ENCODE measurements at places on chromosomes 1 and 21.

GRCh38 chr1:47565676-47566075, 127.8 kb downstream of the FOXD2 start:
- no peak for DNase-seq

DNA sequence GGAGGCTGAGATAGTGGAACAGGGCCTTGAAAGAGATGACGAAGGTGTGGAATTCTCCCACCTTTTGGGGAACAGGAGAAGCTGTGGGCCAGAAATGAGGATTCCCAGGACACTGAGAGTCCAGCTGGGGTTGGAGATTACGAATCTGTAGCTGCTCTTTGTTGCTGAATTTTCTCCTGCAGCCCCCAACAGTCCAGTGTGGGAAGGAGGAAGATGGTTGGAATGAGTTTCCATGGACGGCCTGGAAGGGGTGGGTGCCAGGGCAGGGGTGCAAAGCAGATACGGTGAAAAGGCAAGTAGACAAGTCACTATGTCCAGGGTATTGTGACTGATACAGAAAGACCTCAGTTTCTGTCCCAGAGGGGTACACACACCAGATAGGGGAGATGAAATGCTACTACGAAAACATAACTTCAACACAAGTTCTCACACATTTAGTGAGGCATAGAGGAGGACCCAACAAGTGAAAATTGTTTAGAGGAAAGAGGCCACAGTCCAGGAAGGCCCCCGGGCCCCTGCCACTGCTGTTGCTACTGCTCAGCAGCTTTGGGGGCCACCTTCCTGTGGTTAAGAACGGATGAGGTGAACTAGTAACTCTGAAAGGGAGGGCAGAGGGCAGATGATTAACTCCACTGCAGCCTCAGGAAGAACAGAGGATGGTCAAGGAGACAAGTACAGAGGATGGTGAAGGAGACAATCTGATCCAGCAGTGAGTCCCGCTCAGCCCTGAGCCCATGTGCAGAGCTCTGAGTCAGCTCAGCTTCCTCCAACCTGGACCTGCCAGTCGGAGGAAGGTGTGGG, 7.3 kb downstream of the CD244 start:
- no peak for DNase-seq

- no peak for DNase-seq
Measured at GRCh38 chr1:167502719-167503462, 15.4 kb downstream of the CD247 start.

DNA sequence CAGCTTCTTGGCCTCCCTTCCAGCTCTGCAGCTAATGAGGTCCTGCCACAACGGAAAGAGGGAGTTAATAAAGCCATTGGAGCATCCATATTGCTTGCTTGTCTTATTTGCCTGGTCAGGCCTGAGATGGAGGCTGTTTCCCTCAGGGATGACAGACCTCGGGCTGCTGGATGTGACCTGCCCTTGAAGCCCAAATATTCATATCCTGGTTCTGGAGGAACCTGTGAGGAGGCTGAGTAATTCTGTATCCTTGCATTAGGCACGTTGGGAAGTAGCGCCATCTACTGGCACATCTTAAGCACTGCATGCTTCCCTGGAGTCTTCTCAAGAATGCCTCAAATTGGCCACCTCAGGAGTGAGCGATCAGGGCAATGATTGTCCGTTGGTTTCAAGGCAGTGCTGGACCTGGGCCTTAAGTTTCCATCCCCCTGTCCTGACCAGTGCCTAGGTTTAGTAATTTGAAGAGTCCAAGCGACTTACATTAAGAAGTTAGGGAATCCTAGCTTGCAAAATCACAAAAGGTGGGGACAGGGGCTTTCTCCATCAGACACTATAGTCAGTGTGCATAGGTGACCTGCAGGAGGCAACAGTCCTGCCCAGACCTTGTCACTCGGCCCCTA, 13.8 kb upstream of the NASP start:
- DNase-seq: peak; percentile 63

DNA sequence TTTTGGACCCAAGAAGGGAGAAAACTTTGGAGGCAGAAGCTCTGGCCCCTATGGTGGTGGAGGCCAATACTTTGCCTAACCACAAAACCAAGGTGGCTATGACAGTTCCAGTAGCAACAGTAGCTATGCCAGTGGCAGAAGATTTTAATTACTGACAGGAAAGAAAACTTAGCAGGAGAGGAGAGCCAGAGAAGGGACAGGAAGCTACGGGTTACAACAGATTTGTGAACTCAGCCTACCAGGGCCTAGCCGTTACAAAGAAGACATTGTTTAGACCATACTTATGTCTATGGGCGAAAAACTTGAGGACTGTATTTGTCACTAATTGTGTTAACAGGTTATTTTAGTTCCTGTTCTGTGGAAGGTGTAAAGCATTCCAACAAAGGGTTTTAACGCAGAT, 10.4 kb upstream of the ACOT11 start:
- no peak for DNase-seq

- DNase-seq: no peak
Measured at GRCh38 chr1:21857840-21858670, 46.0 kb downstream of the LDLRAD2 start.

- DNase-seq: no peak
Measured at GRCh38 chr1:178512566-178513277, at the start of gene TEX35. TSS of gene TEX35 (plus strand) at chr1:178513109. CDS start at chr1:178513189, 80 bp downstream.

GRCh38 chr21:28311411-28312190, 681.1 kb downstream of the LTN1 start:
- peak; percentile 30 for DNase-seq

DNA sequence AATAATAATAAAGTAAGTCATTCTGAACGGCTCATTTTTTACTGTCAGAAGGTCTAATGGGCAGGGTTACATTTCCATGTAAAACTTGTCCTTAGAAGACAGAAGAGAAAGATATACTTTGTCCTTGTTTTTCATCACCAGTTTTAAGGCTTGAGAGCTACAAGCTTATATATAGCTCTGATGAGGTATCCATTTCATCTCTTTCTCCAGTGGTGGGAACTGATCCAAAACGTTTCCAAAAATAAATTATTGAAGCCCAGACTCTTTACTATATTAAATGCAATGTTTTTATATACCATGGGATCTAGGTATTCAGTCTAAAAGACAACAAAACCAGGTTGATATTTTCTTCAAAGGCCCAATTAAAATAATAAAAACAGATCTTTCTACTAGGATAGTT, 8.7 kb downstream of the B3GALNT2 start:
- DNase-seq: no peak

GRCh38 chr1:178599087-178599486, 86.2 kb downstream of the TEX35 start:
- DNase-seq: no peak

DNA sequence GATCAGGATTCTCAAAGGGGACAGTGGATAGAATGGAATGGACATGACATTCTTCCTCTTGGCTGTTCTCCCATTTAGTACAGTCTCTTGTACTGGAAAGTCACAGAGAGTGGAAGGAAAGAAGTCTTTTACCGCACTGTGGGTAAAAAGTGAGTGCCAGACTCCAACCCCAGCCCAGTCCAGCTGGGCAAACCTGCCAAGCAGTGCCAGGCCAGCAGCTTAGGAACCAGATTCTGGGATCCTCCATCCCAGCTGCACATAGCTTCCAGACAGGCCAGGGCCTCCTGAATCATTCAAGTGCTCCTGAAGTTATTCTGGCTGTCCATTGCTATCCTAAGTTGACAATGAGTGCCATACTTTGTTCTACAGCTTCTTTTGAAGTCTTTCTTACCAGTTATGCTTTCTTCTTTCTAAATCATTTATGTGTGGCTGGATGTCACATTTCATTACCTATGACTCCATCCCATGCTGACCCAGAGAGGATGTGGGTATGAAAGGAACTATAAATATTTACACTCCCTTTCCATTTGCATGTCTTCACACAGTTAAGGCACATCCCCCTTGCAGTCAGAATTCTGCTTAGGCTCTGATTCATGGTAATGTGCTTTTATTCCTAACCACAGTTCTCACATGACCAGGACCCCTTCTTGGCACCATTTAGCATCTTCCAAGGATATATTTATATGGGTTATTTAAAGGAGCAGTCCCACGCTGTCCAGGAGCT, 88.9 kb downstream of the AK5 start:
- DNase-seq: peak; percentile 98

GRCh38 chr1:212666116-212666775, 33.4 kb downstream of the BATF3 start:
- DNase-seq: no peak

GRCh38 chr1:47411436-47411835, 4.6 kb upstream of the FOXE3 start:
- peak; percentile 42 for DNase-seq

All from fibroblast of skin of abdomen (primary cell).